RWPE2 (cell line): ENCODE measurements at places on chromosomes 4 and X.

DNA sequence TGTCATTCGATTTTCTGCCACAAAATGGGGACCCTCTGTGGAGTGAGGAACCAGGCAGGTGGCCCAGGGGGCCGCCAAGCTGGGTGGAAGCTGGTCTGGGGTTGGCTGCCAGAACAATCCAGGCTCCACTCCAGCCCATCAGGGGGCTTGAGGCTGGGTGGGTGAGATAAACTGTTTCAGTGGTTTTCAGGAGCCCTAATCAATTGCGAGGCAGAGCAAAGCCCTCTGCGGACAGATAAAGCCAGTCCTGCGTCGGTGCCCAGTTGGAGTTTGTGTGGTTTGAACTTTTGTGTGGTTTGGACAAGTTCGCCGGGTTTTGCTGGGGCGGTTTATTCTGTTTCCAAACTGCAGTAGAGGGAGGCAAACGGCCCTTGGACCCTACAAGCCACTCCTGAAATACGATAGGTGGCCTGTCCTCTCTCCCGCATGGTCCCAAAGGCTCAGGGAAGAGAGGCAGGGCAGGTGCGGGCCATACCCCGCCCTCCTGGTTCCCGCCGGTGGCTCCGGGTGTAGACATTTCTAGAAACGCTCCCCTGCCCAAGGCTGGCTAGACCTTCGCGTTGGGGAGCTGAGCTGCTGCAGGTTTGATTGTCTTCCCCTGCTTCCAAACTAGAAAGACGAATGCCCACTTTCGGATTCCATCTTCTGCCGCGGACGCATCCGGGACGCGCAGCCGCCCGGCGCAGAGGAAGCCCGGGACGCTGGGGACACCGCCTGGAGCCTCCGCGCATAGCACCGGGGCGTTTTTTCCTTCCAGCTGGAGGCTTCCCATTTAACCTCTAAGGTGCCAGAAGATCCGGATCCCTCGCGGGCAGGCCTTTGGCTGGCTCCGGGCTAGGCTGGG is 169.0 kb upstream of the BCOR start:
- H3K27me3 ChIP-seq, result no peaks in the 10 kb centered on the region
- no peaks in the 10 kb centered on the region for H3K4me1 ChIP-seq
- H3K27ac ChIP-seq, result no peak overlapping the region
- H3K36me3 ChIP-seq, result no peaks in the 10 kb centered on the region

DNA sequence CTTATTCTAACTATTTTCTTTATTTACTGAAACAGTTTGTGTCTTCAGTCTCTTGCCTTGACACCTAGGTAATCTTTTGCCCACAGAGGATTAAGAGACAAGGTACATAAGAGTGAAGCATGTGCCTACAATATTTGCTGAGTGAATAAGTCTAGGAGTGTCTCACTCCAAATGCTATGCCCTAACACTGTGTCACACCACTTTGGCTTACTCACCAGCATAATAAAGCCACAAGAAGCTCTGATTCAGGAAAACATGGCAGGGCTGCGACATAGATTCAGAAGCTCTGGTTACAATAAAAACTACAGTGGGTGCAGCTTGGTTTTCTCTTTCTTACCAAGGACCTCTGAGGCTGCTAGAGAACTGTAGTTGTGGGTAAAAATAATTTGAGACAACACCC is 127.1 kb downstream of the RBM46 start:
- H3K4me3 ChIP-seq, result no peak overlapping the region
- H3K27ac ChIP-seq, result no peak overlapping the region
- H3K36me3 ChIP-seq, result no peaks in the 10 kb centered on the region
- no peak for DNase-seq

DNA sequence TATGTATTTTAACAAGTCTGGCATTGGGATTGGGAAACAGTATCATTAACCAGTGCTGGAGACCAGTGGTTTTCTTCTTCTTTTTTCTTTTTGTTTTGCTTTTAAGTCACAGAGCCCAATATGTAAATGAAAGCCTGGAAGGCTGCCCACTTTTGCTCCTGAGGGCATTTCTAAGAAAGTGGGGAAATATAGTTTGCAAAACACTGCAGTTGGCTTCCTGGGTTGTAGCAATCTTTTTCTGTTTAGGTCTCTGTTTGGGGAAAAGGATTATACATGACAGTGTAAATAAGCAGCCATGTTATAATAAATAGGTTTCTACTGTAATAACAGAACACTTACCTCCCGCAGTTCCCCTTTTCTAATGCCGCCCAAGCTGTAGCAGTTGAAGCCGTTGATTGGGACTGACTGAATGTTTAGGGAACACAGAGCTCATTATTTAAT is 105.5 kb downstream of the TMEM164 start:
- no peak overlapping the region for H3K4me3 ChIP-seq
- no peaks in the 10 kb centered on the region for H3K27me3 ChIP-seq

DNA sequence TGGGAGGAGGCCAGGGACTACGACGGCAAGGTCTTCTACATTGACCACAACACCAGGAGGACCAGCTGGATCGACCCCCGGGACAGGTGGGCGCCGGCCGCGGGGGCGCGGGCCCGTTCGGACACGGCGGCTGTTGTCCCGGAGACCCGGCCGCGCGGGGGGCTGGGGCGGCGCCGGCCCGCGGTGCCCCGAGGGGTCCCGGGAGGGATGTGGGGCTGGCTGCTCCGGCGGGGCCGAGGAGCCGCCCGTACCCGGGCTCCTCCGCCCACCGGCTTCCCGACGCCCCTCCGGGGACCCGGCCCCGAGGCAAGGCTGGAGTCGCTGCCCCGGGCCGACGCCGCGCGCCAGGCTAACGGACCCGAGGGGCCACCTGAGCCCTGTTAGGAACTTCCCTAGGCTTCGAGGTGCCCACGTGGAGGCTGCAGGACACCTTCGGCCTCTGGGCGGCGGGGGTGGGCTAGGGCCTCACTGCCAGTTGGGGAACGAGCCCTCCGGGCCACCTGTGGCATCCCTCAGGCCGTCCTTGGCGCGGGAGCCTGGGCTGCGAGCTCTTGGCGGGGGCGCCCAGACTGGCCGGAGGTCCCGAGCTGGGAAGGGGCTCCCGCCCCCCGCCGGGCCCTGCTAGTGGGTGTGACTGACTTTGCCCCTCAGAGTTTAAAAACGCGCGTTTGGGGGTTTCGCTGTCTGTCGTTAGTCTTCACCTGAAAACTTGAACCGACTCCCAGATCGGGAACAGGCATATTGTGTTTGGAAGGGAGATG is 660 bp downstream of the WWC2 start:
- H3K27me3 ChIP-seq, result no peaks in the 10 kb centered on the region
- no peaks in the 10 kb centered on the region for H3K36me3 ChIP-seq
- peak overlapping the region; percentile 89 for H3K4me3 ChIP-seq
- peak; percentile 69 for DNase-seq
- peak overlapping the region; percentile 86 for H3K27ac ChIP-seq

DNA sequence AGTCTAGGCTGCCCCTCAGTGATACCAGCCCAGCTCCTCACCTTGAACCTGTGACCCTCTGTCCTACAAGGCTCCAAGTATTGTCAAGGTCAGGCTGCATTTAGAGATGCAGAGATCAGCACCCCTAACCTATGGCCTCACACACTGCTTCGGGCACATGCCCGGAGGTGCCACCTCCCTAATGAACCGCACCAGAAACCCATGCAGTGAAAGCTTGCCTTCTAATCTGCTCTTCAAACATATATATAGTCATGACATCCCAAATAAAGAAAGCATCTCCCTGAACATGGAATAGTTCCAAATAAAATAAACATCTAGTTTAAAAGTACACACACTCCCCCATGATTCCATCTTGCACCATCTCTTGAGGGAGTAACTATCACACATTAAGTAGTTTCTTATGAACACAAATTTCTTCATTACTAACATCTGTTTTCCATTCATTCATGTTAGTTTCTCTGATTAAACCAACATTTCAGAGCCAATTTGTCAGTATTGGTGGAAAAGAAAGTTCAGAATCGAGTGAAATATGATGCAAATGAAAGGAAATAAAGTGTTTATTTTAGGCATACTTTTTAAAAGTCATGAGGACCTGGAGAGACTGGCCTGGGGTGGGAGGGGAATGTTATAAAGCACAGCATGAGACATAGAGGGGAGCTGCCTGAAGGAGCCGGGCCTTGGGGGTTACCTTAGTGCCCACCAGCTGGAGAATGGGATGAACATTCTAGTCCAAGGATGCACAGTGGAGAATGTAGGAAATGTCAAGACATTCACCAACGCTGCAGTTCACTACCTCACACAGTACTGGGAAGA is 19.2 kb downstream of the CC2D2A start:
- H3K4me1 ChIP-seq, result no peaks in the 10 kb centered on the region
- DNase-seq, result no peak
- no peak overlapping the region for H3K27ac ChIP-seq
- no peak overlapping the region for H3K4me3 ChIP-seq
- H3K27me3 ChIP-seq, result no peaks in the 10 kb centered on the region

DNA sequence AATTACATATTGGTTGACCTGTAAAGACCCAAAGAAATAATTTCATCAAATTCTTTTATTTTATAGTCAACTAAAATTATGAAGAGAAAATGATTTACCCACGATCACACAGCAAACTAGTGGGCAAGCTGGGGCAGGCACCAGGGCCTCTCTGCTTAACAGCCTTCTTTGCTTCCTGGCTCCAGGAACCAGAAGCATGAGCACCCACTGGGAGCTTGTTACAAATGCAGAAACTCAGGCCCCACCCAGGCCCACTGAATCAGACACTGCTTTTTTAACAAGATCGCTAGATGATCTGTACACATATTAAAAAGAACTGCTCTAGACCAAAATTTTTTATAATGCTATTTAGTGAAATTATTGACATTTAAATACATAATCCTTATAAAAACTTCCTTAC is 95.0 kb downstream of the GEMIN8 start:
- no peaks in the 10 kb centered on the region for H3K4me1 ChIP-seq
- no peak overlapping the region for H3K4me3 ChIP-seq
- no peak for DNase-seq

DNA sequence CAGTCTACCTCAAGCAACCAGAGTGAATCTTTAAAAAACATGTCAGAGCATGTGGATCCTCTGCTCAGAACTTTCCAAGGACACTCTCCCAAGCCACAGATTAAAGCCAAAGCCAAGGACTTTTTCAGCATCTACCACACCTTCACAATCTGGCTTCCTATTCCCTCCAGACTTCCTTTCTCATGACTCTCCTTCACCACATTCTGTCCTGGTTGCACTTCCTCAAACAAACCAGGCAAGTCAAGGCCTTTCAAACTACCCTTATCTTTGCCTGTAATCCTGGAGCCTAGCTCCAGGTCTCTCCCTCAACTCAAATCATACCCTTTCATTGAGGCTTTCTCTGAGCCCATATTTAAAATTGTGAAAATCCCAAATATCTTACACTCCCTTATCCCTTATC is 191.6 kb upstream of the GALNTL6 start:
- H3K27me3 ChIP-seq, result no peaks in the 10 kb centered on the region
- no peak overlapping the region for H3K27ac ChIP-seq
- H3K4me1 ChIP-seq, result no peaks in the 10 kb centered on the region
- no peak overlapping the region for H3K4me3 ChIP-seq
- DNase-seq, result no peak
- H3K36me3 ChIP-seq, result no peaks in the 10 kb centered on the region

DNA sequence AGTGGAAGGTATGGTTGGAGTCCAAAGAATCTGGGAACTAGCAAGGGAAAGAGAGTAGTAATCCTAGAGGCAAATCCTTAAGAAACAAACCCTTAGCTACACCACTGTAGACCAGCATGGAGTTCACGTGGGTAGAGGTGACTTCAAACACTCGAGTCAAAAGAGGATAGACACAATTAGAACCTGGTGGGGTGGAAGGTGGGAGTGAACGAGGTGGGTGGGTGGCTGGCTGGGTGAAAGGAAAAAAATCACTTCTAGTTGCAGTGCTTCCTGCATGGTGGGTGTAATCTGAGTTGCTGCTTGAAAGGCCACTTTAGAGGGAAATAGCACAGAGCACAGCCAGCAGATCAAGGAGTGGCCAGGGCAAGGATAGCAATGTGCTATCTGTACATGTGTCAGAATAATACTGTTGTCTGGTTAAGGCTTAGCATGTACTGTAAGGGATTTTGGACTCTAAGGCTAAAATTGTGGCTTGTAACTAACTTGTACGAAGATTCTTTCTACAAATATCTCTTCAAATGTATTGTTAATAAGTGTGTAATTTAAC is 356.2 kb downstream of the GRIA2 start:
- H3K4me1 ChIP-seq, result no peaks in the 10 kb centered on the region
- no peak for DNase-seq
- no peak overlapping the region for H3K27ac ChIP-seq
- H3K36me3 ChIP-seq, result no peaks in the 10 kb centered on the region
- H3K4me3 ChIP-seq, result no peak overlapping the region

GRCh38 chr4:136395212-136395722 is 1137.0 kb downstream of the PCDH18 start:
- no peak overlapping the region for H3K4me3 ChIP-seq
- H3K27me3 ChIP-seq, result no peaks in the 10 kb centered on the region
- DNase-seq, result peak; percentile 35
- H3K4me1 ChIP-seq, result no peaks in the 10 kb centered on the region
- no peaks in the 10 kb centered on the region for H3K36me3 ChIP-seq

DNA sequence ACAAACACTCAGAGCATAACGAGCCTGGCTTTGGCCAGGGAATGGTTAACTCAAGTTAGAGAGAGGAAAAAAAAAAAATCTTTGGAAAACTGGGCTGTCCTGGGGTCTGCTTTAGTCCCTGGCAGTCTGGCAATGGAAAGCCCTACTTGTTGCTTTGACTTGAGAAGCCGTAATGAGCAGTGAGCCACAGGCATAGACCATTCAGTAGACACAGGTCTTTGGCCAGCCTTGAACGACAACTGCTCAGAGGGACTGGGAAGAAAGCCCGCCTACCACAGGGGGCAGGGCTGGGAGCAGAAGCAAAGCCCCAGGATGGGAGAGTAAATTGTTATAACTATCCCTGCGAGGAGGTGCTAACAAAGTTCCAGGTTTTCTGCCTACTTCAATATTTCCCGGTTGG is 25.9 kb downstream of the SLC25A43 start:
- no peaks in the 10 kb centered on the region for H3K27me3 ChIP-seq
- no peaks in the 10 kb centered on the region for H3K4me1 ChIP-seq
- no peak overlapping the region for H3K27ac ChIP-seq
- DNase-seq, result no peak

GRCh38 chrX:74925225-74926088 is at the start of gene NEXMIF:
Gene NEXMIF, minus strand, starts transcription at chrX:74925452.
- no peak within 1 kb of the TSS for H3K27ac ChIP-seq
- no peaks in the 10 kb centered on the region for H3K36me3 ChIP-seq
- H3K4me3 ChIP-seq, result peak within 1 kb of the TSS; percentile 12
- DNase-seq, result no peak
- H3K4me1 ChIP-seq, result no peaks in the 10 kb centered on the region

DNA sequence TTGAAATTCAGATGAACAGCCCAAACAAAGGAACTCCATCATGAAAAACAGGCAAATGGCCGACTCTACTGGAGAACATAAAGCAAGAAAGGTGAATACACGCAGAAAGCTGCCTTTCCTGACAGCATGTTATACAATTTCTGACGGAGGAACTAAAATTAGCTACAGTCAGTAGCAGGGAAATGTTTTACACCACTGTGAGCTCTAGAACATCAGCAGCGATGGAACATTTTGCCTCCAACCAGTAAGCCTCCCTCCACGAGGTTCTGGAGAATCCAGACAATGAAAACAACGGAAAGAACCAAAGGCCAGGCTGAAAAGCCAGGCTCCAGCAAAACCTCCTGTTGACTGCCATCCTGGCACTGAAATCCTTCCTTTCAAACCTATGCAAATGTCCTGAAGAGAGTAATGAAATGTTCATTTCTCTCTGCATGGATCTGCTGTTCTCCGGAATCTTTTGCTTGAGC is 78.9 kb downstream of the IRF2 start:
- peaks cover 49% of the 10 kb centered on the region for H3K36me3 ChIP-seq
- H3K27me3 ChIP-seq, result no peaks in the 10 kb centered on the region
- DNase-seq, result no peak
- no peak overlapping the region for H3K4me3 ChIP-seq
- peaks cover 6% of the 10 kb centered on the region for H3K4me1 ChIP-seq
- no peak overlapping the region for H3K27ac ChIP-seq

- no peaks in the 10 kb centered on the region for H3K36me3 ChIP-seq
- no peak for DNase-seq
- no peaks in the 10 kb centered on the region for H3K4me1 ChIP-seq
- H3K27me3 ChIP-seq, result no peaks in the 10 kb centered on the region
Observed at GRCh38 chr4:109155682-109156283, 146.7 kb downstream of the COL25A1 start.
